ENCODE measurements at places on chromosomes 7 and 10.

GRCh38 chr7:105871142-105871541, 5.3 kb downstream of the ATXN7L1 start:
- peak; percentile 12 for DNase-seq

DNA sequence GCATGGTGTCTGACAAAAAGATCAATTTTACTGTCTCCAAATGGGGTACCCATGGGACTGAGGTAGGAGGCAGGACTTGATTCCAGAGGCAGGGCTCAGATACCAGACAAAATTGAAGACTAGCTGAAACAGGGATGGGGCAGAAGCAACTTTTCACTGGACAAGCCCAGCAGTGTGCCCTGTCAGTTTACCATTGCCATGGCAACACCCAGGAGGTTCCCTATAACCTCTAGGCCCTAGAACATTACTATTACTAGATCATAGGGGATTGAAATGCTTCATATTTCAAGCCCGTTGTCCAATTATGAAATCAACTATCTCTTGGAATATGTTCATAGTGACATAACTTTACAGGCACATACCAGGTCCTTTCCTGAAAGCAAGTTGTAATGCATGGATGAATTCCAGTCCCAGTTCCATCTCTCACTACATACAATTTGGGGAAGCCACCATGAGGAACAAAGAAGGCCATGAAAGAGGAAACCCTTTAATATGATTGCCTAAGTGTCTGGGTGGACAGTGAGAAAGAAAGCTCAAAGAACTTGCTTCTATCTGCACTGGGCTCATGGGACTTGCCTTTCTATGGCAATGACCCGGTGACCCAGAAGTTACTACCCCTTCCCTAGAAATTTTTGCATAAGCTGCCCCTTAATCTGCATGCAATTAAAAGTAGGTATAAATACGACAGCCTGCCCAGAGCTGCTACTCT, 557.9 kb downstream of the KCNMA1 start:
- DNase-seq = no peak

DNA sequence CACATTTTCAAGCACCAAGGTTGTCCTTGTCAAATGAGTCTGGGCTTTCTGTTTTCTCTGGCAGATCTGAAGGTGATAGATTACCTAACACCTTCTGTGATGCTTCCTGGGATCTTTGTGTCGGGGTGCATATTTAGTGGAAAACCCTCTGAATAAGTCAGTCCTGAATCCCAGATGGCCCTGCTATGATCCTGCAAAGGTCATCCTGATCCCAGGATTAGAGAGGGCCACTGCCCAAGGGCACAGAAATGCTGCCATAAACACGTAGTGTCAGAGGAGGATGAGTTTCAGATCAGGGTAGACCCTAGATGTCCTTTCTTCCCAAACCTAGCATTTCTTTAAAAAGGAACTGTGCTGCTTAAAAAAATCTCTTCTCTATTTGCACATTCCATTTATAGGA, 19.0 kb downstream of the AGR2 start:
- no peak for DNase-seq

DNA sequence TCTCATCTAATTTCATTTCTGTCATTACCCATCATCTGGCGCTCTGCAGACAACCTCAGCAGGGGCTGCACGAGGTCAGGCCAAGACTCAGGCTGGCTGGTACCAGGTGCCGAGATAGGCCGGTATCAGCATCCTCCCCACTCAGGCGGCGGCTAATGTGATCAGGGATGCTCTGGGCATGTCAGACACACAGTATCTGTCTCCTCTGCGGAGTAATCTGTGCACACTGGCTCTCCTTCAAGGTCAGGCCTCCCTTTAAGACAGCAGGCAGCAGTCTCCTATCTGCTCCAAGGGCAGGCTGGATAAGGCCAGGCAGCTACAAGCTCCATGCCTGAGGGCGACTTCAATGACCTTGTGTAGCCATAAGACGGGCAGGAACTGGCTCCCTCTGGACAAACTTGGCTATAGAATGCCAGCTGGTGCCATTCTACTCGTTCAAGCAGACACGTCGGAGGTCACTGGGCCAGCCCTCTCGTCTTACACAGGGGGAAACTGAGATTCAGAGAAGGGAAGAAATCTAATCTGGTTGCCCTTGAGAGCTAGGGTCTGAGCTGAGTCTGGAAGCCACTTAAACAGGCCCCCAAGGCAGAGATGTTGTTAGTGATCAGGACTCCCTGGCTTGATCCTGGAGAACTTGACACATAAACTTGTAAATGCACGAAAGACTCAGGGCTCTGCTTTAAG, 59.3 kb downstream of the ARHGAP22 start:
- DNase-seq = no peak

- DNase-seq = no peak
These were observed 183.1 kb upstream of the YAE1 start for GRCh38 chr7:39383136-39383535.

DNA sequence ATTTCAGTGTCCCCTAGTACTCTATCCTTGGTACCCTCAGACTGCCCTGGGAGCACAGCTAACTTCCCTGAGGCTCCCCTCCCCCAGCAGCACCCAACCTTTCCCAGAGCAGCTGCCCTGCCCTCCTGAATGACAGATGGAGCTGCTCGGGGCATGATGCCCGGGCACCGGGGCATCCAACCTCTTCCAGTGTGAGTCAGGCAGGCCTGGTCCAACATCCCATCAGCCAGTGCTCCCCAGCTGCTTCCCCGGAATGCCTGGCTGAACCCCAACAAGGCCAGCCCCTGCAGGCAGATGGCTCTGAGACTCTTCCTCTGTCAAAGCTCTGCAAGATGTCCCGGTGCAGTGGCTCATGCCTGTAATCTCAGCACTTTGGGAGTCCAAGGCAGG, 11.9 kb upstream of the TSPAN15 start:
- DNase-seq = peak; percentile 77

GRCh38 chr10:132368881-132369635, 27.9 kb upstream of the PWWP2B start:
- no peak for DNase-seq

DNA sequence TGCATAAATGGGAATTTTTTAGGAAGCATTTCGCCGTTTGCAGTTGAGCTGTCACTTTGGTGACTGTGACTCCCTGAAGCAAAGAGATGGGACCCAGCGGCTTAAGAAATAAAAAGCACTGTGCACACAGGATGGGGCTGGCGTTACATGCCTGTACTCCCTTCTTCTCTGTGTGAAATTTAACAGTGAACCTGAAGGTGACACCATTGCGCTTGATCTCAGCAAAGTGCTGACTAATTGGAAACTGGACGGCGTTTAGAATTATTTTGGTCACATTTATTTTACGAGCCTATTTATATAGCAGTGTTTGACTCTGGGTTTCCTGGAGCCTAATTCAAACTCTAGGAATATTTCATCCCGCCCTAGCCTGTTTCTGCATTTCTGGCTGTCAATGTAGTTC, 146.2 kb downstream of the PAXIP1 start:
- DNase-seq = no peak

DNA sequence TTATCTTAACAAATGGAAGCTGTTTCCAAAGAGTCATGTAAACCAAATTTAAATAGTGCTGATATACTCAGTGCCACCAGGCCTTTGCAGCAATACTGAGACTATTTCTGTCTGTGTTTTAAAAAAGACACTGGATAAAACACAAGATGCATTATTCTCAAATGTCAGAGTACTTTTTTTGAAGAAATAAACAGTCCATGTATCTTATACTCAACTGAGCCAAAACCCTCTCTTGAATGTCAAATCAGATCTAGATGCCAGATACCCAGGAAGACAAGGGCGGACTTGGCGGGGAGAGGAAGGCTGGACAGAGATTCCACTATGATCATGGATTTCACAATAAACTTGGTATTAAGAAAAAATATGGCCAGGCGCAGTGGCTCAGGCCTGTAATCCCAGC, 127.6 kb downstream of the COBL start:
- DNase-seq = no peak

GRCh38 chr10:33279276-33279675, 55.2 kb downstream of the NRP1 start:
- no peak for DNase-seq

- DNase-seq = no peak
These were observed 139.7 kb upstream of the ABCB5 start for GRCh38 chr7:20475756-20476155.

DNA sequence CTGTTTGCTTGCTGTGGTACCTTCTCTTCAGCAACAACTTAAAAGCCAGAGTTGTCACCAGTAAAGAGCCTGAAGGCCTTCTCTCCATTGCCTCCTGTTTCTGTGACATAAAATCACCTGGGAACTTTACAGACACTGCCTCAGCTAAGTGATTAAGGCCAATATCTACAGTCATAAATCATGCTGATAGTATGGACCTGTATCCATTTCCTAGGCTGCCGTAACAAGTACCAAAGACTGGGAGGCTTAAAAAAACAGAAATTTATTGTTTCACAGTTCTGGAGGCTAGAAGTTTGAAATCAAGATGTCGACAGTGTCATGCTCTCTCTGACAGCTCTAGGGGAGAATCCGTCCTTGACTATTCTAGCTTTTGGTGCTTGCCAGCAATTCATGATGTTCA, 108.4 kb upstream of the UNC5B start:
- no peak for DNase-seq

DNA sequence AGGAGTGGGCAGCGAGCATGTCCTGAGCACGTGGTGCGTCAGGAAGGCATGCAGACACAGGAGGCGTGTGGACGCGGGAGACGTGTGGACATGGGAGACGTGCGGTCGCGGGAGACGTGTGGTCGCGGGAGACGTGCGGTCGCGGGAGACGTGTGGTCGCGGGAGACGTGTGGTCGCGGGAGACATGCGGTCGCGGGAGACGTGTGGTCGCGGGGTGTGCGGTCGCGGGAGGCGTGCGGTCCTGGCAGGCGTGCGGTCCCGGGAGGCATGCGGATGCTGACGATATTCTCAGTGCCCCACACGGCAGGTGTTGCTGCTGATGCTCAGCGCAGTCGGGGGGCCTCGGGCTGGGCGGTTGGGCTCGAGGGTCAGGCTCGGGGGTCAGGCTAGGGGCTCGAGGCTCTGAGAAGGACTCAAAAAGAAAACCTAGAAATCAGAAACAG, 94.2 kb downstream of the NKX6-2 start:
- no peak for DNase-seq

DNA sequence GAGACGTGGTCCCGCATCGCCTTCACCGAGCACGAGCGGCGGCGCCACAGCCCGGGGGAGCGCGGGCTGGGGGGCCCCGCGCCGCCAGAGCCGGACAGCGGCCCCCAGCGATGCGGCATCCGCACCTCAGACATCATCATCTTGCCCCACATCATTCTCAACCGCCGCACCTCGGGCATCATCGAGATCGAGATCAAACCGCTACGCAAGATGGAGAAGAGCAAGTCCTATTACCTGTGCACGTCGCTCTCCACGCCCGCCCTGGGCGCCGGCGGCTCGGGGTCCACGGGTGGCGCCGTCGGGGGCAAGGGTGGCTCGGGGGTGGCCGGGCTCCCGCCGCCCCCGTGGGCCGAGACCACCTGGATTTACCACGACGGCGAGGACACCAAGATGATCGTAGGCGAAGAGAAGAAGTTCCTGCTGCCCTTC, 737 bp downstream of the CNNM2 start:
- DNase-seq = no peak

DNA sequence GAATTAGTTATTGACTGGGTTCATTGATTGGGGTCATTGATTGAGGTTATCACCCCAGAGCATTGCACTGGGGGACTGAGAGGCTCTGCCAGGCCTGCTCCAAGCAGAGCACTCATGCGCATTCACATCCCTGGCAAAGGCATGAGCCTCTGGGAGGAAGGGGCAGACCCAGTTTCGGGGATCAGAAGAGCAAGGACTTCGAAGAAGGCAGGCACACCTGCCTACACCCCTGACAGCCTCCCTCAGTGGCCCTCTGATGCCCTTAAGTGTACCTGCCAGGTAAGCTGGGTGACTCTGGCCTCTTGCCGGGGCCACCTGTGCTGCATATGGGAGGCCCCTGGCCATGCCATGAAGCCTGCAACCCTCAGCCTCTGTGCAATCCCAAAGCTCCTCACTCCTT, 181.1 kb downstream of the PTPN20 start:
- no peak for DNase-seq
